ENCODE measurements at places on chromosomes 5 and 9.

DNA sequence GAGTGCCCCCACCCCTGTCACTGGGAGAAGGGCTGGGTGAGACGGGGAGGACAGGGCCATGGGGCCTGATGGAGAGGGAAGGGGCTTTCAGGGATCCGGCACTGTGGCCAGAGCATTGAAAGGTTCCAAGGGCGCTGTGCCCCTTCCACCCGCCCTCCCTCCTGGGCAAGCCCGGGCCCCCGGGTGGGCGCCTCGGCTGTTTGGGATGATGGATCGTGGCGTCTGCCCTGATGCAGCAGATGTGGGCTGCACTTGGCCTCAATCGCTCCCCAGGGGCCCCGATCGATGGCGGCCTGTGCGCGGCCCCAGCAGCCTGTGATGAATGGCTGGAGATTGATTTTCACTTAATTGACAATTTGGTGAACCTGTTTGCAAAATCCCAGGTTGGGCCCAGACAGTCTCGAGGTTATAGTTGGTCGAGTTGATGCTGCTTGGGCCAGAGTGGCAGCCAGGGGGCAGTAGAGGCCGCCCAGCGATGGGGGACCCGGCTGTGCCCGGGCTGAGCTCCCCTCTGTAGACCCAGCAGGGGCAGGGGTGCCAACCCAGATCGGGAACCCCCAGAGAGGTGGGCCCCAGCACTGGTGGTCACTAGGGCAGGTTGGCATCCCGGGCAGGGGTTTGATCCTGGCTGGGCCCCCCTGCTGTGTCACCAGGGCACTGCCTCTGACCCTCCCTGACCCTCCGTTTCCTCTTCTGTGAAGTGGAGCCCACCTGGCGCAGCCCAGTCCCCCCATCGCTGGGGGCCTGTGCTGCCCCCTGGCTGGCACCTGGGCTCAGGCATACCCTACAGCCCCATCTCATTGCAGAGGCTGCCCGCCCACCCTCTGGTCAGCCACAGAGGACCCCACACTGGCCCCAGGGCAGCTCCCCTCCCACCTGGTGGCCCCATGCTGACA, 34.7 kb downstream of the LHX3 start:
- peak; percentile 95 for DNase-seq

GRCh38 chr5:179919487-179920060, 11.9 kb upstream of the TBC1D9B start:
- peak; percentile 11 for DNase-seq

- no peak for DNase-seq
Observed at GRCh38 chr5:9898319-9898718, 268.2 kb upstream of the TAS2R1 start.

- no peak for DNase-seq
Observed at GRCh38 chr5:15933259-15934207, 246.1 kb downstream of the MARCHF11 start.

GRCh38 chr5:148343603-148344487, 8.5 kb downstream of the SPINK9 start:
- DNase-seq = no peak

- DNase-seq = no peak
Observed at GRCh38 chr9:78490231-78490630, 193.3 kb downstream of the PSAT1 start.
